ENCODE measurements at places on chromosomes 2 and 18. TPM values are rescaled to one million over a fixed set of nuclear protein-coding genes. Genes with fewer than 3 reads are reported as not detected.

- H3K36me3 ChIP-seq = peaks cover 28% of the 10 kb centered on the region
- DNase-seq = peak; percentile 47
- peaks cover 5% of the 10 kb centered on the region for H3K27me3 ChIP-seq
- H3K27ac ChIP-seq = peak overlapping the region; percentile 19
These were observed 198.9 kb upstream of the NABP1 start for GRCh38 chr2:191478799-191479679.

DNA sequence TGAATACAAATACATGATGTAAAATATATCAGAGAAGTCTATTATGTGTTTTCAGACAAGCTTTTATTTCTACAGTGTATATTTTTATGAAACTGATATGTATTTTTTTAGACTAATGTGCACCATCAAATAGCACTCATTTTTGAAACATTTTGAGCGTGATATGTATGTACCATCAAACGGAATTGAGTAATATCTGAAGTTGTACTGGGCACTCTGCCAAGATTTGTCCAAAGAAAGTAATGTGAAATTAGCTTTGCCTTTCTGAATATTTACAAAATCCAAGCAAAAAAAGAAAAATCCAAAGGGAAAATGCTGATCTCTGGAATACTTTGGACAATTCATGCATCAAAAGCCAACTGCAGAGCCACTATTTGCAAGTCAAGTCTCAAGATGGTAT is 972.0 kb downstream of the DPP10 start:
- no peak overlapping the region for H3K4me3 ChIP-seq
- H3K4me1 ChIP-seq = no peaks in the 10 kb centered on the region
- H3K27me3 ChIP-seq = no peaks in the 10 kb centered on the region
- no peaks in the 10 kb centered on the region for H3K36me3 ChIP-seq
- DNase-seq = no peak
- no peak overlapping the region for H3K27ac ChIP-seq

Gene LBH
- total RNA-seq = 137 TPM

DNA sequence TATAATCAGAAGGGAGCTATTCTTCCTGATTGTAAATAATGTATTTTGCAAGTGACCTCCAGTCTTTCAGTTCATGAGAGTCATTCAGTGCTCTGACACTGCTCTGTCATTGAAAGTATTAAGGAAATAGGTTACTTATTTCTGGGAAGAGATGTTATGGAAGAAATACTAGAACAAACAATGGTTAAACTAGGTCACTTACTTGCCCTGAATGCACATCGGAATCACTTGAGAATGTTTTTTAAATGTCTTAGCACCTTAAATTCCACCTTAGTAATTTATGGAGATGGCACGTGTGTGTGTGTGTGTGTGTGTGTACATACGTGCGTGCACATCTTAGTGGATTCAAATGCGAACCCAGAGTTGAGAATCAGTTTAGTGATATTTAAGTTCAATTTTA is 126.6 kb upstream of the KCNH7 start:
- H3K27ac ChIP-seq = no peak overlapping the region
- H3K36me3 ChIP-seq = peaks cover 11% of the 10 kb centered on the region
- H3K4me1 ChIP-seq = peaks cover 2% of the 10 kb centered on the region
- DNase-seq = no peak
- no peaks in the 10 kb centered on the region for H3K27me3 ChIP-seq
- no peak overlapping the region for H3K4me3 ChIP-seq

Gene TEX44
- not detected for total RNA-seq

DNA sequence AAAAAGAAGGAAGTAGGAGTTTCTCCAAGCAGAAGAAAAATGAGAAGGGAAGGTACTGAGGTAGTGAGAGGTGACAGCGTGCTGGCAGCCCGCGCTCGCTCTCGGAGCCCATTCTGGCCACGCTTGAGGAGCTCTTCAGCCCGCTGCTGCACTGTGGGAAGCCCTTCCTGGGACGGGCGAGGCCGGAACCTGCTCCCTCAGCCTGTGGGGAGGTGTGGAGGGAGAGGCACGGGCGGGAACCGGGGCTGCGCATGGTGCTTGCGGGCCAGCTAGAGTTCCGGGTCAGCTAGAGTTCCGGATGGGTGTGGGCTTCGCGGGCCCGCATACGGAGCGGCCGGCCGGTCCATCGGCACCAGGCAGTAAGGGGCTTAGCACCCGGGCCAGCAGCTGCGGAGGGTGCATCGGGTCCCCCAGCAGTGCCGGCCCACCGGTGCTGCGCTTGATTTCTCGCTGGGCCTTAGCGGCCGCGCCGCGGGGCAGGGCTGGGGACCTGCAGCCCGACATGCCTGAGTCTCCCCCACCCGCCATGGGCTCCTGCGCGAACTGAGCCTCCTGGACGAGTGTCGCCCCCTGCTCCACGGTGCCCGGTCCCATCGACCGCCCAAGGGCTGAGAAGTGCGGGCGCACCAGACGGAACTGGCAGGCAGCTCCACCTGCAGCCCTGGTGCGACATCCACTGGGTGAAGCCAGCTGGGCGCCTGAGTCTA is 11.1 kb upstream of the CYS1 start:
- no peaks in the 10 kb centered on the region for H3K36me3 ChIP-seq
- peaks cover 5% of the 10 kb centered on the region for H3K4me1 ChIP-seq
- H3K27ac ChIP-seq = no peak overlapping the region
- no peak for DNase-seq
- no peak overlapping the region for H3K4me3 ChIP-seq

DNA sequence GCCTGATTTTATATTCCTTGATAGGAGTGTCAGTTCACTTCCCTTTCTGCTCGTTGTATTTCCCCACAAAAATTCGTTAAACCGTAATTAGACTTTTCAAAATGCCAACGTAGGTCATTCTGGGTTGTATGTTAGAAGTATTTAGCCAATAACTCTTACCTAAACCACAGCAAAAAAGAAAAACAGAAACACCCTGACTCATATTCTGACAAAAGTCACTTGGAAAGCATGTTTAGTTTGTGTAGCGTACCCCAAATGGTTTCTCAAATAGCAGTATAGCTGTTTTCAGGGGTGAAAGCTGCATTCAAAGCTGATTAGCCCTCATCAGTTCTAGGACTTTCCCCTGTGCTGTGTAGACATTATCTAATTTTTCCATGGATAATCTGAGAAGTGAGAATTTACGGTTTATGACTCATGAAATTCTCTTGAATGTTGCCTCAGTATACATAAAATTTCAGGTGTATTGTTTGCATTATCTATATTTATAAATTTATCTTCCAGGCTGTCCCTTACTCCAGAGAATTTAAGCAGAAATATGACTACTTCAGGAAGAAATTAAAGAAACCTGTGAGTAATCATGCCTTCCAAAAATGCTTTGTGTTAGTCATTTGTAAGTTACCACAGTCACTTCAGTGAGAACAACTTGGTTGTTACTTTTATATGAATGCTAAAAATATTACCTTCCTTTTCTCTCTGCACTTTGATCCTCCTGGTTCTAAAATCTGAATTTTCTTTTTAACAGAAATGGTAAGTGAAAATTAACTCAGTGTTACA is 264.9 kb downstream of the ALPK2 start:
- H3K27me3 ChIP-seq = peaks cover under 1% of the 10 kb centered on the region
- peak overlapping the region; percentile 33 for H3K27ac ChIP-seq
- peaks cover 9% of the 10 kb centered on the region for H3K36me3 ChIP-seq
- no peak for DNase-seq
- H3K4me1 ChIP-seq = peaks cover 20% of the 10 kb centered on the region

GRCh38 chr2:119864318-119864717 is 104.6 kb downstream of the PTPN4 start:
- no peak for DNase-seq
- H3K27ac ChIP-seq = no peak overlapping the region
- no peak overlapping the region for H3K4me3 ChIP-seq

Data from endothelial cell (in vitro differentiated cells).